SJCRH30 (cell line): ENCODE measurements at places on chromosomes 6 and 20. TPM values are rescaled to one million over a fixed set of nuclear protein-coding genes. Genes with fewer than 3 reads are reported as not detected.

The ULBP1 gene
- total RNA-seq = 0.99 and 1.7 TPM in 2 replicates

The TFAP2C gene
- not detected in 2 replicates for total RNA-seq

The UNC93A gene
- not detected in 2 replicates for total RNA-seq

The FAM162B gene
- total RNA-seq = not detected in 2 replicates

The BAG2 gene
- 4.6 and 4.8 TPM in 2 replicates for total RNA-seq

The SMOC2 gene
- total RNA-seq = not detected in 2 replicates

The CLIC1 gene
- total RNA-seq = 210 and 234 TPM in 2 replicates

The SLC16A10 gene
- 29.5 and 31.2 TPM in 2 replicates for total RNA-seq

The IMPG1 gene
- 0.25 and 0.65 TPM in 2 replicates for total RNA-seq

The HLA-DRA gene
- total RNA-seq = not detected in 2 replicates

The POM121L2 gene
- not detected in 2 replicates for total RNA-seq

The IL17A gene
- not detected in 2 replicates for total RNA-seq

The GGTLC1 gene
- total RNA-seq = not detected in 2 replicates

The ARG1 gene
- total RNA-seq = not detected in 2 replicates

The RPS6KA2 gene
- 4.2 and 6.3 TPM in 2 replicates for total RNA-seq

The PROCR gene
- total RNA-seq = 9.0 and 9.6 TPM in 2 replicates

The CLIC5 gene
- 0.05 and 0.06 TPM in 2 replicates for total RNA-seq

The WFDC10A gene
- total RNA-seq = not detected in 2 replicates

The TMEM63B gene
- 11.5 TPM in 2 replicates for total RNA-seq

The RRAGD gene
- total RNA-seq = 61.3 and 63.8 TPM in 2 replicates

The GSTA1 gene
- total RNA-seq = not detected in 2 replicates

The PABPC1L gene
- 9.3 and 15.9 TPM in 2 replicates for total RNA-seq

The SLC2A10 gene
- 4.6 and 5.1 TPM in 2 replicates for total RNA-seq

The PTGIS gene
- 0.28 and 0.56 TPM in 2 replicates for total RNA-seq

The LGSN gene
- not detected in 2 replicates for total RNA-seq

The SPDEF gene
- total RNA-seq = not detected in 2 replicates

The TRDN gene
- total RNA-seq = 0.02 TPM in 1 of 2 replicates, not detected in the other

The MUCL3 gene
- total RNA-seq = not detected in 2 replicates

The NEURL2 gene
- 3.9 and 6.7 TPM in 2 replicates for total RNA-seq

The BLTP3A gene
- total RNA-seq = 6.8 and 8.8 TPM in 2 replicates

The TP53TG5 gene
- not detected in 2 replicates for total RNA-seq

The MYLIP gene
- 31.4 and 36.3 TPM in 2 replicates for total RNA-seq

The NKX2-2 gene
- total RNA-seq = not detected in 2 replicates

The GNAS-AS1 gene
- not detected in 2 replicates for total RNA-seq

The NEU1 gene
- total RNA-seq = 21.2 and 23.3 TPM in 2 replicates

The PRKN gene
- not detected in 2 replicates for total RNA-seq

The CCN6 gene
- total RNA-seq = not detected in 2 replicates

The LPA gene
- total RNA-seq = not detected in 2 replicates

The FNDC11 gene
- total RNA-seq = 0.02 and 0.20 TPM in 2 replicates

The DNAH8 gene
- total RNA-seq = under 0.01 and 0.03 TPM in 2 replicates

The NRSN1 gene
- total RNA-seq = not detected in 2 replicates

The SLC17A1 gene
- total RNA-seq = not detected in 2 replicates

The DNMT3B gene
- 15.6 TPM in 2 replicates for total RNA-seq

The CTCFL gene
- 0.06 TPM in 1 of 2 replicates, not detected in the other for total RNA-seq

The NR2E1 gene
- total RNA-seq = 0.13 and 0.22 TPM in 2 replicates

The KIF25 gene
- 0.51 TPM in 1 of 2 replicates, not detected in the other for total RNA-seq

The UBE3D gene
- 9.1 and 10.3 TPM in 2 replicates for total RNA-seq

The OPRL1 gene
- total RNA-seq = 0.28 and 0.43 TPM in 2 replicates

The SLC17A3 gene
- not detected in 2 replicates for total RNA-seq

The SIM1 gene
- total RNA-seq = 0.99 and 1.2 TPM in 2 replicates

The ETV7 gene
- not detected in 2 replicates for total RNA-seq

The DCBLD1 gene
- total RNA-seq = 6.8 and 7.4 TPM in 2 replicates
